ENCODE measurements at places on chromosomes 2 and 18. TPM values are rescaled to one million over a fixed set of nuclear protein-coding genes. Genes with fewer than 3 reads are reported as not detected.
A peak's percentile ranks its signal among the peaks of the same experiment; 100 is the strongest.

DNA sequence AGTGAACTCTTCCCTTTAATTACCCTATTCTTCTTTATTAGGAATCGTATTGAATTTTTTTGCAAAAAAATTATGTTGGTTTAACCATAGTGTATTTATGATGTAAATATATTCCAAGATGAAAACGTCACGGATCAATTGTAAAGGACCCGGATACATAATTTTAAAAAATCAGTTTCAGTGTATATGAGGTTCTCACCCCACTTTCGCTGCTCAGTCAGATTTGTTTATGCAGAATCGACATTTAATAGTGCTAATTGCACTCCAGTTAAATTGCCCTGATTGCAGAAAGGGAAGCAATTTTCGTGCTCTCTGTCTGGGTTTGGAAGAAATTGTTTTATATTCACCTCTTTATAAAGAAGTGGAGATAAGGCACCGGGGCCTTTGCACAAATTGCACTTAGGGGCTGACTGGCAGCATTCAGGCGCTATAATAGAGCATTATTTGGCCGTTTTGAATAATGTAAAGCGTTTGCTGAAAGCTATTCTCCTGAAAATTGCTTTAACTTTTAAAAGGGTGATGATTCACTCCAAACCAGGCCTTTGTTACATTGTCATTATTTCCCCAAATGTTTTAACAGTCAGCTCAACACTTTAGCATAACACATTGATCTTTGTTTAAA lies 3.0 kb upstream of the SP9 start:
- DNase-seq: no peak

GRCh38 chr2:161039071-161039470 lies 121.2 kb upstream of the TANK start:
- DNase-seq: no peak

- no peak for DNase-seq
Observed at GRCh38 chr18:25459814-25460213, 107.8 kb upstream of the ZNF521 start.

GRCh38 chr2:27723372-27724144 lies 48.0 kb upstream of the MRPL33 start:
- peak; percentile 78 for DNase-seq

DNA sequence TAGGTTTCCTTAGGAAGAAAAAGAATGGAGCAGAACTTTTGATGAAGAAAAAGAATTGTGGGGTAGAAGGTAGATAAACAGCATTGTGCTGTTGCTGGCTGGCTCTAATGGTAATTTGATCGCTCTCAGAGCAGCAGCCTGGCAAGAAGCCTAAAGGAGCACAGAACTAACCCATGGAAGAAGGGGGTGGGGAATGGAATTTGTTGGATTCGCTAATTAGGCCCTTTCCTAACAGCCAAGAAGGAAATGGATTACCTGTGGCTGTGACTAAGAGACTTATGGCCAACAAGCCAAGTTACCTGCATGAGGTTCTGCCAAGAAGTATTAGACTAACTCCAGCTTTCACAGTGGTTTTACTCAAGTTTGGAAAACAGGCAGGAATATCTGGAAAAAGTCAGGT lies 210.6 kb downstream of the IKZF2 start:
- DNase-seq: no peak

DNA sequence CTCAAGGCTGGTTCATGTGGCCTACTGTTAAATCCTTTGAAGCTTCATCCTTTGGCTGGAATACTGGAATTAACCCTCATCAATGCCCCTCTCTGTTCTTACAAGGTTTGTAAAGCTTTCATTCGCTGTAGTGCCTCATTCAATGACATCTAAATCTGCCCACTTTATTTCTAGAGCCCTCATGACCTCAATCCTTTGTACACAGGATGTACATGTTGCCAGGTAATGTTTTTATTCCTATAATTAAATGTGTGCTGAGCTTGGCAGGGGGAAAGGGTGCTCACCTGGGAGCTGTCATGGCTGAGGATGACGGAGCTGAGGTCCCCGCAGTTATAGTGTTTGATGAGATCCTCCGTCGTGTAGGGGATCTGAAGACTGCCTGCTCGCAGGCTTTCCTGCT lies 39.3 kb downstream of the TRABD2A start:
- DNase-seq: no peak

GRCh38 chr2:20698916-20699613 lies 32.1 kb downstream of the GDF7 start:
- no peak for DNase-seq

Gene CYBRD1
- total RNA-seq: 60.7 TPM

DNA sequence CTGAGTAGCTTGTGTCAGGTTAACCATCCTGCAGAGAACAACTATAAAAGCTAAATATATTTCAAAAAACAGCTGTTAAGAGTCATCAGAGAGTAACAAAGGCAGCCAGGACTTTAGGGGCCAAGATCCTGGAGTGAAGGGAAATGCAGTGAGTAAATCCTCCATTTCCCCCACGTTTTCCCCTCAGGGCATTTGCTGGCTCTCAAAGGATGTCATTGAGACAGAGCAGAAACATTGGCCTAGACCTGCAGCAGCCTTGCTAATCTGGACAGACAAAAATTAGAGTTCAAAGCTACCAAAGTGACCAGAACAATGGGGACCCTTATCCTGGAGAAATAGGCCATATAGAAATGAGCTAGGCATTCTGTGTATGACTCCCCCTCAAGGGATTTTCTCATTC lies 21.1 kb upstream of the KLHL29 start:
- no peak for DNase-seq

Gene DCC
- 4.4 TPM for total RNA-seq
